ENCODE measurements at places on chromosomes 1 and 21.

DNA sequence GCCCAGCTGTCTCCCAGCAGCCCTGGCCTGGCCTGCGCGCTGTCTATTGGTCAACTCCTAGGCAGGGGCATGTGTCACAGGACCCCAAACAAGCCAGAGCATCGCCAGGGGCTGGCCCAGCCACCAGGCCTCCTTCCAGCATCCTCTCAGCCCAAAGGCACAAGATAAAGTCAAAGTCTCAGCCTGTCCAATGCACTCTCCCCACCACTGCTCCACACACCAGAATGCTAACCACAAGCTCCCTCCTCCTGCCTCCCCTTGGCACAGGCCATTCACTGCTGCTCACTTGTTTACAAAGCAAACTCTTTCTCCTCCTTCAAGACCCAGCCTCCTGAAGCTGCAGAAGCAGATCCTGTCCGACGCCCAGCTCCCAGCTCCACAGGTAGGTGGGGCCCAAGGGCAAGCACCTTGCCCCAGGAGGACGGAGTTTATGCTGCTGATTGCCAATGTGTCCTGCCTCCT, 133.4 kb downstream of the DMRTB1 start:
- H3K27ac ChIP-seq, result no peak overlapping the region
- H3K27me3 ChIP-seq, result no peaks in the 10 kb centered on the region
- H3K4me3 ChIP-seq, result no peak overlapping the region
- H3K4me1 ChIP-seq, result peaks cover 54% of the 10 kb centered on the region

GRCh38 chr1:14567056-14567455, 31.4 kb upstream of the KAZN start:
- H3K27me3 ChIP-seq, result no peaks in the 10 kb centered on the region
- no peak overlapping the region for H3K27ac ChIP-seq
- no peak overlapping the region for H3K4me3 ChIP-seq
- H3K4me1 ChIP-seq, result peaks cover 3% of the 10 kb centered on the region

DNA sequence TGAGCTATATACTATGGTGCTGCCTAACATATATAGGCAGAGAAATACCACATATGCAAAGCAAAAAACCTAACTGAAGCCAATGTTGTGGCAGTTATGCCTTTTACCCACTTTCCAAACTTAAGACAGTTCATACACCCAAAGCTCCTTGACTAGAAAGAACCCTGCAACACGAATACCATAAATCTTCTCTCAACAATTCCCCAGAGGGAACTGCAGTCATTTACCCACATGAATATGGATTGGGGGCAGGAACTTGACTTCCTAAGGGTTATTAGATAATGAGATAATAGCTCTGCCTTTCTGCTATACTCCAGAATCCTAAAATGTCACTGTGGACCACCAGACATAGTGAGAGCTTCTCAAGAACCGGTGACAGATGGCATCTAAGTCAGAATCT, 2.9 kb upstream of the ASPM start:
- no peak overlapping the region for H3K4me3 ChIP-seq
- H3K4me1 ChIP-seq, result peaks cover 11% of the 10 kb centered on the region
- H3K36me3 ChIP-seq, result no peaks in the 10 kb centered on the region
- DNase-seq, result no peak
- H3K27me3 ChIP-seq, result no peaks in the 10 kb centered on the region
- H3K27ac ChIP-seq, result no peak overlapping the region

DNA sequence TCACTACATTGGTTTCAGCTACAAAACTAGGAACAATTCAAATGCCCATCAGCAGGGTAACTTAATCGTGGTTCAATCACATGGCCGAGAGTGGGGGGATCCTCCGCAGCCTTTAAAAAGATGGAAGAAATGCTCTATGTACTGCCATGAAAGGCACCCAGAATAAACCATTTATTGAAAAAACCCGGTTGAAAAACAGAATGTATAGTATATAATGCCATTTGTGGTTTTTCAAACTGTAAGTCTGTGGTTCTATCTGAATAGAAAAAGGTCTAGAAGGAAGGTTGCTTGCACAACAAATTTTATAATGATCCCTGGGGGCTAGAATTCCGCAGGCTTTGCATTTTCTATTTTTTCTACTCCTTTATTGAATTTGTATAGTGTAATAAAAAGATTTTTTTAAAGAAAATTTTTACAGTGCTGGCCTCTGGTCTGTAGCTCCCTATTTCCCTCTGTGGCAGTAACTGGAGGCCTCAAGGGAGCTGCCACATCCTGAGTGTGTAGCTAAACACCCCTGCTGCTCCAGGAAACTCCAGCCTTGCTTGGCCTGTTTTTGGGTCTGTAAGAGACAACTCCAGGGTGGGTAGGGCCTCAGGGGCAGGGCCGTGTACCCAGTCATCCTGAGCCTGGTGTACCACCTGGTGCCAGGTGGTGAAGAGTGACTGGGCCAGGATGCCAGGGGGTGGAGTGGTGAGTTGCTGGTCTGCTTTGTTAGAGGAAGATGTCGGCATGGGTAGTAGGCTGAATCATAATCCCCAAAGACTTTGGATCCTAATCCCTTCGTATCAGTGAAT, 51.5 kb upstream of the EPS8L3 start:
- H3K27ac ChIP-seq, result no peak overlapping the region
- no peaks in the 10 kb centered on the region for H3K27me3 ChIP-seq
- no peaks in the 10 kb centered on the region for H3K36me3 ChIP-seq
- H3K4me1 ChIP-seq, result peaks cover 35% of the 10 kb centered on the region

DNA sequence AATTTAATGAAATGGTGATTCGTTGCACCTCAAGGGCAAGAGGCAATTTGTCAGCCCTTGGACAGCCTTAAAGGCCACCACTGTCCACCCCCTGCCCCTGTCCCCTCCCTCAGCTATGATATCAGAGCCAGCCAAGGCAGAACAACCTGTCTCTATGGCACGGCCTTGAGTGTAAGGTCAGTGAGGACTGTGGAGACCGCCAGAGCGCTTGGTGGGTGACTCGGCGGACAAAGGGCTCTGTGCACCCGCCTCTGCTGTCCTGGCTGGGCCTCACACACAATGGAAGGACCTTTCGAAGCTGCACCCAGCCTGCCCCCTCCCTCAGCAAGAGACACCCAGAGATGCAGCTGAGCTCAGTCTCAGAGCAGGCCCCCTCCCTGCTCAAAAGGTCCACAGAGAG, 50.6 kb downstream of the SDC3 start:
- H3K27ac ChIP-seq, result no peak overlapping the region
- H3K36me3 ChIP-seq, result no peaks in the 10 kb centered on the region
- H3K27me3 ChIP-seq, result no peaks in the 10 kb centered on the region
- no peak overlapping the region for H3K4me3 ChIP-seq

GRCh38 chr1:33140153-33141149, 41.4 kb downstream of the TRIM62 start:
- H3K36me3 ChIP-seq, result peaks cover 15% of the 10 kb centered on the region
- H3K4me1 ChIP-seq, result peaks cover 23% of the 10 kb centered on the region
- no peaks in the 10 kb centered on the region for H3K27me3 ChIP-seq
- H3K27ac ChIP-seq, result no peak overlapping the region

- no peaks in the 10 kb centered on the region for H3K27me3 ChIP-seq
- no peak overlapping the region for H3K27ac ChIP-seq
- peaks cover 4% of the 10 kb centered on the region for H3K4me1 ChIP-seq
Observed at GRCh38 chr1:227748496-227749182, 13.4 kb downstream of the SNAP47 start.

GRCh38 chr1:200979574-200980451, 43.7 kb downstream of the KIF21B start:
- H3K27me3 ChIP-seq, result no peaks in the 10 kb centered on the region
- no peaks in the 10 kb centered on the region for H3K4me1 ChIP-seq
- H3K36me3 ChIP-seq, result peaks cover 94% of the 10 kb centered on the region
- no peak overlapping the region for H3K27ac ChIP-seq
- peak; percentile 73 for DNase-seq

DNA sequence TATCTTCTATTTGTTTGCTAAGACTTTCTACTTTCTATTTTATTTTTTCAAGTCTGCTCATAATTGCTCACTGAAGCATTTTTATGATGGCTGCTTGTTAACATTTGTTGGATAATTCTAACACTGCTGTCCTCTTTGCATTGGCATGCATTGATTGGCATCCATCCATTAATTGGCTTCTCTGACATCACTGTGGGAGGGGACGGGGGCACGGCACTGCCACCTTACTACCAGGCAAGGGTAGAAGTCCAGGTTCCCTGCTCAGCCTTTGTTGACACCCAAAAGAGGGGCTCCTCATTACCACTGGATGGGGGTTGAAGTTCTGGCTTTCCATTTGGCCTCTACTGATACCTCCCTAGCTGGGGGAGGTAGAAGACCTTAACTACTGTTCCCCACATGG, 11.5 kb upstream of the ABCG1 start:
- no peaks in the 10 kb centered on the region for H3K4me1 ChIP-seq
- no peaks in the 10 kb centered on the region for H3K27me3 ChIP-seq
- H3K4me3 ChIP-seq, result no peak overlapping the region
- H3K36me3 ChIP-seq, result no peaks in the 10 kb centered on the region

- no peak for DNase-seq
- H3K27me3 ChIP-seq, result no peaks in the 10 kb centered on the region
- H3K4me1 ChIP-seq, result no peaks in the 10 kb centered on the region
- H3K36me3 ChIP-seq, result no peaks in the 10 kb centered on the region
- H3K4me3 ChIP-seq, result no peak overlapping the region
Observed at GRCh38 chr1:167249702-167250101, 29.0 kb downstream of the POU2F1 start.

- DNase-seq, result no peak
- no peaks in the 10 kb centered on the region for H3K27me3 ChIP-seq
- peaks cover 8% of the 10 kb centered on the region for H3K4me1 ChIP-seq
Observed at GRCh38 chr1:153760440-153760839, 14.8 kb upstream of the SLC27A3 start.

DNA sequence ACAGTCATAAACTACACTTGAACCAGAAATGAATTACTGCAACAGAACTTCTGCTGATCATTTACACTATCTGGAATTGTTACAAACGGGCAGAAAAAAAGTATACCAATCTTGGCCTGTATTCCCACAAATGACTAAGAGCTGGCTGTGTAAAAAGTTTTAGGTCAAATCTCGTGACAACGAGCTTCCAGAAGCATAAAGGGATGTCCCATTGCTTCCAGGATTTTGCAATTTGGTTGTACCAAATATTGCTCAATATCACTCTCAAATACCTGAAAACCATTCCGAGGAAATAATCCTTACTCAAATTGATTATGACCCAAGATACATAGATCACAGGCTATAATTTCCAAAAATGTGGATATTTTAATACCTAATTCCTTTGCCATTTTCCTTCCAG, 175.6 kb downstream of the TBX15 start:
- no peaks in the 10 kb centered on the region for H3K27me3 ChIP-seq
- no peaks in the 10 kb centered on the region for H3K36me3 ChIP-seq
- no peak overlapping the region for H3K27ac ChIP-seq
- H3K4me3 ChIP-seq, result no peak overlapping the region
- DNase-seq, result no peak
- H3K4me1 ChIP-seq, result no peaks in the 10 kb centered on the region

DNA sequence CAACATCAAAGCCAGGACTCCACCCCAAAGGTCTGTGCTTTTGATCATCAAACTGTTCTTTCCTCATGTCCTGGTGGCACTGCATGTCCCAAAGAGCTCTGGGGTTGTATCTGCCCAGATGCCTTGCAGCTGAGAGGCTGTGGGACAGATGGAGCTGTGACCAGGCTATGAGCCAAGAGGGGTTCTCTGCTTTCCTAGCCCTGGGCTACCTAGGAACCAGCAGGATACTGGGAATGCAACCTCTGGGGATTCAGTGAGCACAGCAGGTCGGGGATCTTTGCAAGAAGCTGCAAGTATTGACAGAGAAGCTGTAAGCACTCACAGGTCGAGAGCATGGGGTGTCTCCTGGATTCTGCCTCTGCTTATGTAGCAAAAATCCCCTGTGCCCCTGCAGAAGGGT, 186.6 kb downstream of the GRIK3 start:
- H3K27me3 ChIP-seq, result no peaks in the 10 kb centered on the region
- H3K4me3 ChIP-seq, result no peak overlapping the region
- DNase-seq, result no peak
- peaks cover 19% of the 10 kb centered on the region for H3K4me1 ChIP-seq
